ENCODE measurements at places on chromosomes 11 and 22.

GRCh38 chr11:61709572-61709971 is 29.4 kb downstream of the DAGLA start:
- DNase-seq = no peak

DNA sequence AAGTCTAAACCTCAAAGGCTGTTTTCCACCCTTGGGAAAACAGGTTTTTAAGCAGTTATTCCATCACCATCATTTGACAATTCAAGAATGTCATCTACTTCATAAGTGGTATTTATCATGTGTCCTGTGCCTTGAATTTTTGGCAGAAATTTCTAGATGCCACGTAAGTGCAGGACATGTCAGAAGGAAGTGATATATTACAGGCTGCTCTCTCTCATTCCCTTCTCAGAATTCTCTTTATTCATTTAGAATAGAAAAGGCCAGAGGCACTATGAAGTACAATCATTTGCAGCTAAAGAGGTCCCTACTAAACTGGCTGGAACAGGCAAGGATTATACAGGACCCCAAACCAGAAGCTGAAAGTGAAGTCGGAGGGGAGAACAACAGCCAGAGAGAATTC is 11.9 kb downstream of the RBFOX2 start:
- DNase-seq = no peak

GRCh38 chr11:34566208-34566551 is 52.6 kb upstream of the ELF5 start:
- DNase-seq = no peak

DNA sequence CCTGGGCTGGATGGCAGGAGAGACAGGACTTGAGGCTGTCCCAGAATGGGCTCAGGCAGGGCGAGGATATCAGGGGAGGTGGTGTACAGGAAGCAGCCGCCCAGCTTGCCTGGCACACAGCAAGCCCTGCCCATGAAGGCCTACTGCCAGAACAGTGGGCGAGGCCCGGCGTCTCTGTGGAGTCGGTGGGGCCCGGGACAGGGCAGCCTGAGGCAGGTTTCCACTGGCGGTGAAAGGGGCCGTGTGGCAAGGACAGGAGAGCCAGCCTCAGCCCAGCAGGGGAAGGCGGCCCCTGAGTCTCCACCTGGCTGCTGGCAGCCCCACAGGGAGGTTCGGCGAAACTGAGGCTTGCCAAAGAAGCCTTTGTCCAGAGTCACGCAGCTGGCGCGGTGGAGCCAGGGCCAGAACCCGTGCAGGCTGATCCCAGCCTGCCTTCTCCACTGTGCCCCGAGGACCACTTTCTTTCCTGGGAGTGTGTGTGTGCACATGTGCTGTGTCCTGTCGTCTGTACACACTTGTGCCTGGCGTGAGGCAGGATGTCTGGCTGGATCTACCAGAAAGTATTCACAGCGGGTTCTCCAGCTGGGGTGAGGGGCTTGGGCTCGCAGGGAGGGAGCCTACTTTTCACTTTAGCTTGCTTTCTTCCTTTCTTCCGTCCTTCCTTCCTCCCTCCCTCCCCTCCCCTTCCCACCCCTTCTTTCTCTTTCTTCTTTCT is 1.2 kb downstream of the TSPO start:
- DNase-seq = peak; percentile 81

DNA sequence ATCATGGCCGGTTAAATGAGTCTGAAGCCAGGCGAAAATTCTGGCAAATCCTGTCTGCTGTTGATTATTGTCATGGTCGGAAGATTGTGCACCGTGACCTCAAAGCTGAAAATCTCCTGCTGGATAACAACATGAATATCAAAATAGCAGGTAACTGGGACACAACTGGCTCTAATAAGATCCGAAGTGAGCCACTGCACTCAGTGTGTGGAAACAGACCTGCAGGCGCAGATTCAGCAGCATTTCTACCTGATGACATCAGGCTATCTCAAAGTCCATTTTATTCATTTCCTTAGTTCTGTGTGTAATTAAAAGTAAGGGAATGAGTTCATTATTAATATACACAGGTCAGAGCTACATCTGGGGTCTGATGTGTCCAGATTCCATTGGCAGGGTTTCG is 78.2 kb downstream of the PPP2R1B start:
- DNase-seq = no peak

DNA sequence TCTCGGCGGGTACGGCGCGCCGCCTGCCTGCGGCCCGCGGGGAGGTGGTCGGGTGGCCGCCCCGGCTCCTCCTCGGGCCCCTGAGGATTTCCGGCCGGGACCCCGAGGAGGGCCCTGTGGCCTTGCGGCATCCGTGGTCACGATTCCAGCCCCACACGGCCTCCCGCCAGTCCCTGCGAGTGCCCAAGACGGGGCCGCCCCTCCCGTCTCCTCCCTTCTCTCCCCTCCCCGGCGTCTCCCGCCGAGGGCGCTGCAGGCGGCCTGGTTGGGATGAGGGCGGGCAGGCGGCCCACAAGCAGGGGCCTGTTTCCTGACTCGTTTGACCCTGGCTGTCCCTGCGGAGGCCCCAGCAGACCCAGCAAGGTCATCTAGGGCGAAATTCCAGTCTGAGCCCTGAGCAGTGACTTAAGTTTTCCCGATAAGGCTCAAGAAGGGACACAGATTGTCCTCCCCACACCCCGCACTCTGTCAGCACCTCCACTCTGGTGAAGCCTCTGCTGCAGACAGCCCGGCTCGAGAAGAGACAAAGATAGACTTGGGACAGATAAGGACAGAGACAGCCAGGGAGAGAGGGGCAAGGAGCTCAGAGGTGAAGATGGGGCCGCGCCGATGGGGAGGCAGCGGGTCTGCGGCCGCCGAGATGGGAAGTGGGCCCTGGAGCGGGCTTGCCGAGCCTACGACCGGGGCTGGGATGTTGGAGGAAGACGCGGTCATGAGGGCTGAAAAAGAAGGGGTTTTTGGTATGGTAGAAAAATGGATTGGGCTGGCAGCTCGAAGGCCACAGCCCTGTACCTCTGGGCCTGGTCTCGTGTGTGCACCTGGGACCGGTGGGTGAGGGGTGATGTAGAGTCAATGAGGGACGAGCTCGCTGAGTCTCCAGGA is 95.0 kb downstream of the SWAP70 start:
- no peak for DNase-seq

DNA sequence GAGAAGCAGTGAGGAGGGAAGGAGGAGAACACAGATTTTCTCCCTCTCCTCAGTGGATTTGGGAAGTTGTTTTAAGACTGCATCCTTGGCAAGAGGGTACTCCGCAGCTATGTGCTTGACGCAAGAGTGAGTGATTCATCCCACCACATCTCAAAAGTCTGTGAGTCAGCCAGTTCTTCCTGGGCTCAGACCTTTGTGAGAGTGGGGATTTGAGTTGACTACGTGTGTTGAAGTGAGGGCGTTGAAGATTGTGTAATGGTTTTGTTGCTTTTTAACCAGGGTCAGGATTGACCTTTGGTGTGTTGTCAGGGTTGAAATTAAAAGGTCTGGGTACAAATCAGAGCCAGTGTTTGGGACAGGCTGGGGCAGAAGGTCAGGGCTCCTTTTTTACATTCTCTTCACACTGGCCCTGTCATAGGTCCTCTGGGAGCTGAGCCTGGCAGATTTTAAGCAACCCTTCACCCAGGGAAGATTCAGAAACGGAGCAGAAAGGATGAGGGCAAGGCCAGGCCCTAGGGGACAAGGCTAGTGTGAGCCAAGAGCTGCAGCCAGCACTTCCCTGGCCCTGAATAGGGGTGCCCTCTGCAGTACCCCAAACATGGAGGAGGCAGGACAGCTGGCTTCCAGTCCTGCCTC is 4.2 kb upstream of the C11orf86 start:
- DNase-seq = peak; percentile 87

DNA sequence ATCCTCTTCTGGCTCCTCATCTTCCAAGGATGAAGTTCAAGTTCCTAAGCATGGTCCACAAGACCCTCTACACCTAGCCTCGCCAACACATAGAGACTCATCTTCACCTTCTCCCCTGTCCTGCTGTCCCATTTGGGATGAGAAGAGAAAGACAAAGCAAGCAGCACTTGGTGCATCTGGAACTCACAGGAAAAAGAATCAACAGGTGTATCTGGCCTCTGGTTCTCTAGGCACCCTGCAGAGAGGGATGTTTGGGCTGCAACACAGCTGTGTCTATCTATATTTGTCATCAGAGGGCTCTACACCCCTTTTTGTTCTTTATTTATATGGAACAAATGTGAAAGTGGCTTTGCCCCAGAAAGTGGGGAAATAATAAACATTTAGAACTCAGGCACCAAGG is 82.1 kb upstream of the GALNT18 start:
- DNase-seq = no peak

DNA sequence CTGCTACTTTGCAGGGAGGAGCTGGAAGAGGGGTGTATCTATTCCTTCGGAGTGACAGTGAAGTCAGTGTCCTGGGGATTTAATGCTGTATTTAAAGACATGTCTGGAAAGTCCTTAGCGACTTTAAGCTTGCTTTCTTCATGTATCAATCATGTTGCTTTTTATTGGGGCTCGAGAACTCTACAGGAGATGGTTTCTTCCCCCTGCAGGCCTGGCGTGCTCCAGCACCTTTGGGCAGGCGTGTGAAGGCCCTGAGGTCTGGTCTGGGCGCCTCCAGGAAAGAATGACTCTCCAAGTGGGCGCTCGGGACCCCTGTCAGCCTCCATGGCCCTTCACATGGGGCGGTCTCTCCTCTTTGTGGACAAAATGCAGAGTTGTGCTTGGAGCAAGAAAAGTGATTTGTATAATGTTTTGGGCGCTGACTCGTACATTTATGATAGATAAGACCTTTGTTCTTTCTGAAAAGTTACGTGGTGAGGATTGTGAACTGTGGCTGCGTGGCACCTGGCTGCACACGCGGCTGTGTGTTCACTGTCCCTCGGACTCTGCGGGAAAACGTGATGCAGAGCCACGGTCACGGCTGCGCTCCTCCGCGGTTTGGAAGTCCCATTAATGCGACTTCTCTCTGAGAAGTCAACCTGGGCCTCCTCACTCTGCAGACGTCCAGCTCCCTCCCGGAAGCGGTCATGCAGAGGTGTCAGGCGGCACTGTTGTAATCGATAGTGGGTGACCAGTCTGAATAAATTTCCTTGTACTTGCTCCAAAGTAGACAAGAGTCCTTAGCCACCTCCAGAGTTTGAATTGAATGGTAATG is 282.5 kb downstream of the TBC1D22A start:
- peak; percentile 35 for DNase-seq

DNA sequence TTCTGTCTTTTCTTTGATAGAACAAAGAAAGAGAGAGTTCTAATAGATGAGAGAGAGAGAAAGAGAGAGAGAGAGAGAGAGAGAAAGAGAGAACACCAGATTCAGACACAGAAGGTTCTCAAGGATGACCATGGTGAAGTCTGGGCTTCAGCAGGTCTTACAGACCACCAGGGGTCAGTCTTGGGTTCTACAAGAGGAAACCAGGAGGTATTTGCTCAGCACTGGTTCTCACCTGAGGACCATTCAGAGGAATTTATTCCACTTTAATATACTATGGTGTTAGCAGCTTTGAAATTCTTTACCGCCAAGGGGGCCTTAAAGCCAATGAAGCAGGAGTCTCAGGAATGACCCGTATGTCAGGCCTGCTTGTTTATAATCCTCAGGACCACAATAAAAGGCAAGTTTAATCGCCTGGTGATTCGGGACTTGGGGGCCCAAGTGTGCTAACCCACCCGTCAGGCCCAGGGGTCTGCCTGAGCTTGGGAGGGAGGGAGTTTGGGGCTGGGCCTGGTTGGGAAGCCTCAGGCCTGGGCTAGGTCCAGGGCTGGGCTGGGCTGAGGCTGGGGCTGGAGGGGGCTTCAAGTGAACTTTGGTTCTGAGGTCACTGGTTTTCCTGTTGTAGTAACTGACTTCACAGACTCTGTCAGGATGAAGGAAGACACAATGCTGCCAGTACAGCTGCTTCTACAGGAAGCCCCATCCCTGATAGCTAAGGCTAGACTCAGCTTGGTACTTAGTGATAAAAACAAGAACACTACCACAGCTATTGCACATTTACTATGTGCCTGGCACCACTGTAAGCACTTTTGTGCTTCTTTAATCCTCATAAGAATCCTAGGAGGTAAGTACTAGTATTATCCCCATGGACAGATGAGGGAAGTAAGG is 179.2 kb upstream of the ZBED5 start:
- DNase-seq = no peak

DNA sequence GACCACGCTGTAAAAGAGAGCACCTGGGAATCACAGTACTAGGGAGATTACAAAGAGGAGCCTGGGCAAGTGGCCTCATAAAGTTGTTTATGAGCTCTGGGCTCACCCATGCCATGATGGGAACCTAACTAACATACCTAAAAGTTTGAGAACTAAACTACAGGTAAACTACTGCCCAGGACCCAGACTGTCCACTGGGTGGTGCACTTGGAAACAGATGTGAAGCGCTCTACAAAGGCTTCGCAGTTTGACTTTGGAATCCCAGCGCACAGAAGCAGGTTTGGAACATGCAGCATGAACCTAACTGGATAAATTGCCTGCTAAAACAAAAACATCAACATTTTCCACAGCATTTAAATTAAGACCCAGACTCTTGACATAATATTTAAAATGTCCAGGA is 418.6 kb downstream of the FAM181B start:
- no peak for DNase-seq

- DNase-seq = no peak
Observed at GRCh38 chr11:86514453-86514852, 139.8 kb downstream of the CCDC81 start.

GRCh38 chr22:41517172-41518047 is 26.9 kb downstream of the POLR3H start:
- DNase-seq = no peak

- DNase-seq = no peak
Observed at GRCh38 chr22:24867323-24868022, 61.5 kb downstream of the SGSM1 start.

- no peak for DNase-seq
Observed at GRCh38 chr11:126082251-126083109, 19.8 kb upstream of the CDON start.

GRCh38 chr11:130816546-130817329 is 99.5 kb downstream of the SNX19 start:
- DNase-seq = no peak

GRCh38 chr11:126874831-126875230 is 125.7 kb downstream of the KIRREL3 start:
- DNase-seq = no peak

DNA sequence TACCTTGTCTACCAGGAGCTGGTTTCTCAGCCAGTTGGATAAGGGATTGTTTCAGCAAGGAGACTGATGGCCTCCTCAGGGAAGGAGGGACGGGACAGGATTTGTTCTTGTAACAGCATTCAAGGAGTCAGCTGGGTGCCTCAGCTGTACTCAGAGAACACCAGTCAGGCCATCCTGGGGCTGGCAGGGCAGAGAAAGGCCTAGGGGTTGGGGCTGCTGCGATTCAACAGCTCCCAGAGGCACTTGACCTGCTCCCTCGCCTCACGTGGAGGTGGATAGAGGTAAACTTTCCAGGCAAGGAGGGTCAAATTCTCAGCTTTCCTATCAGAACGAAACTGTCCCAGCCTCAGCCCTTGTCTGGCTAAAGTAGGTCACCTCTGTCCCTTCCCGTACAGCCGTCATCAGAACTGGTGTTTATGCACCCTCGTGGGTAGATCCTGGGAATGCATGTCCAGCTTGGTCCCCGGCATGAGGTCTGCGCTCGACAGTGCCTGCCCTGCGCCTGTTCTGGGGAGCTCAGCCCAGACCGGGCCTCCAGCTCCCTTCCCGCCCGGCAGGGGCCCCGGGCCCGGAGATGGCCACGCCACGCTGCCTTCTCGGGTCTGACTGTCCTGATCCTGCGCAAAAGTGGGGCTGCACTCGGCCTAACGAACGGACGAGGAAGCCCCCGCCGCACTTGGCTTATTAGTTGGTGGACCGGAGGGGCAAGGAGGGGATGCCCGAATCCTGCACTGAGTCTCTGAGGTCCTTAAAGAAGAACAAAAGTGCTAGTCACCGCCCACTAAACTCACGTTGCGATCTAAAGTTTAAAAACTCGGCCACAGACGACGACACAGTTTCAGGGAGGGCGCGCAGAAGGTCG is 762 bp upstream of the CCDC134 start:
- no peak for DNase-seq

- no peak for DNase-seq
Observed at GRCh38 chr11:35358391-35358790, 61.0 kb downstream of the SLC1A2 start.

Measured in RWPE2 (cell line).